ENCODE measurements at places on chromosomes 1 and 21. TPM values are rescaled to one million over a fixed set of nuclear protein-coding genes. Genes with fewer than 3 reads are reported as not detected.
A peak's percentile ranks its signal among the peaks of the same experiment; 100 is the strongest.

Gene SYNC
- total RNA-seq: 141 TPM

- DNase-seq: peak; percentile 82
Observed at GRCh38 chr21:45011911-45012661, 62.3 kb upstream of the ADARB1 start.

DNA sequence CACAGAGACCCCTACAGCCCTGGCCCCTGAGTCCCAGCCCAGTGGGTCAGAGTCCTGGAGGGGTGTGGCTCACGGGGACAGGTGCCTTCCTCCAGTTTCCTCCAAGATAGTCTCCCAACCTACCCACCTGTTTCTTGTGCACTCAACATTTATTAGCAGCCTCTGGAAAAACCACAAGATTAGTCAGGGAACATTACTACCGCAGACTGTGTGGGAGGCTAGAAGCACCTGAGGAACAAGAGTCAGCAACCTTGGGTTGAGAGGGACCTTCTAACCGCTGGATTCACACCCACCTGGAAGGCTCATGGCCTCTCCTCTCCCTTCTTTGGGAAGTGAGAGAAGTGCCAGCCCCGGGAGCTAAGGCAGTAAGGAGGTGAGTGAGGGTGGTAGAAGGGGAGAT, 22.5 kb upstream of the IKBKE start:
- DNase-seq: no peak

GRCh38 chr1:212295579-212295978, 10.4 kb downstream of the PPP2R5A start:
- no peak for DNase-seq

DNA sequence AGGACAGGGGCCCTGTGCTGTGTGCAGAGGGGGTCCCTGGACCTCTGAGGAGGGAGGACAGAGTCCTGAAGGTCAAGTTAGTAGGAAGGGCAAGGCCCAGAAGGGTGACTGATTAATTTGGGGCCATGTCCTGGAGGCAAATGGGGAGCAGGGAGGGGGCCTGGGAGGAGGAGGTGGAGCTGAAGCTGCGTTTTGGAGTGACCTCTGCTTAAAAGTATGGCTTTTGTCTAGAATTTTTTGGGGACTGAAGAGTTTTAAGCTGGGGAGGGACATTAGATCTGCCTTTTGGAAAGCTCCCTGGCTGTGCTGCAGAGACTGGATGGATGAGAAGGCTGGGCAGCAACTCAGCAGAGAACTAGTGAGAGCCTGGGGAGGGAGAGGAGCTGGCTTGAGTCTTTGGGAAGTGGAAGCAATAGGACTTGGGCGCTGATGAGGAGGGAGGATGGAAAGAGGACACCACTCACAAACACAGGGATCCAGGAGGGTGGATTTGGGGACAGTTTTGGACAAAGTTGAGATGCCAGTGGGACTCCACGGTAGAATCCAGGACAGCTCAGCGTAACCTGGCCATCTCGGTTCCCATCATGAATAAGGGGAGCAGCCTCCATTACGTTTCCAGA, 52.9 kb downstream of the ACBD3 start:
- DNase-seq: no peak

GRCh38 chr1:115091572-115091971, 2.3 kb upstream of the TSPAN2 start:
- no peak for DNase-seq

Gene PRRC2C
- 79.3 TPM for total RNA-seq

Gene LAMB3
- 5.9 TPM for total RNA-seq

Gene SPRR3
- total RNA-seq: not detected

Gene IFFO2
- total RNA-seq: 3.3 TPM

DNA sequence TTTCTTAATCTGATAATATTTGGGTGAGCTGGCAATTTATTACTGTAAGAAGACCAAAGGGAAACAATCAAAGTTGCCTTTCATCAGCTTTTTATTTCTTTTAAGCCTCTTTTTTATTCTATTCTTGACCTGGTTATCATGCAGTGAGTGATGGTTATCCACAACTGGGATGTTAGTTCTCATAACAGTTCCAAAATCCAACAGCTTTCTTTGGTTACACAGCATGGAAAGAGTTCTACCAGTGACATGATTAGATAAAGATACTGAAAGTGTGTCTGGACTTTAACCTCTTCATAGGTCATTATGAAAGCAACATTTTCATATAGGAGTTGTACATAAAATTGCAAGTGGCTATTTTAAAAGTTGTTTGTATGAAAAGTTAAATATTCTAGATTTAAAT, 163.0 kb downstream of the SYT2 start:
- no peak for DNase-seq

Gene NLRP3
- under 0.01 TPM for total RNA-seq

- no peak for DNase-seq
Observed at GRCh38 chr1:172393354-172393753, 27.1 kb upstream of the C1orf105 start.

GRCh38 chr1:157287462-157287861, 149.3 kb upstream of the ETV3 start:
- DNase-seq: no peak

DNA sequence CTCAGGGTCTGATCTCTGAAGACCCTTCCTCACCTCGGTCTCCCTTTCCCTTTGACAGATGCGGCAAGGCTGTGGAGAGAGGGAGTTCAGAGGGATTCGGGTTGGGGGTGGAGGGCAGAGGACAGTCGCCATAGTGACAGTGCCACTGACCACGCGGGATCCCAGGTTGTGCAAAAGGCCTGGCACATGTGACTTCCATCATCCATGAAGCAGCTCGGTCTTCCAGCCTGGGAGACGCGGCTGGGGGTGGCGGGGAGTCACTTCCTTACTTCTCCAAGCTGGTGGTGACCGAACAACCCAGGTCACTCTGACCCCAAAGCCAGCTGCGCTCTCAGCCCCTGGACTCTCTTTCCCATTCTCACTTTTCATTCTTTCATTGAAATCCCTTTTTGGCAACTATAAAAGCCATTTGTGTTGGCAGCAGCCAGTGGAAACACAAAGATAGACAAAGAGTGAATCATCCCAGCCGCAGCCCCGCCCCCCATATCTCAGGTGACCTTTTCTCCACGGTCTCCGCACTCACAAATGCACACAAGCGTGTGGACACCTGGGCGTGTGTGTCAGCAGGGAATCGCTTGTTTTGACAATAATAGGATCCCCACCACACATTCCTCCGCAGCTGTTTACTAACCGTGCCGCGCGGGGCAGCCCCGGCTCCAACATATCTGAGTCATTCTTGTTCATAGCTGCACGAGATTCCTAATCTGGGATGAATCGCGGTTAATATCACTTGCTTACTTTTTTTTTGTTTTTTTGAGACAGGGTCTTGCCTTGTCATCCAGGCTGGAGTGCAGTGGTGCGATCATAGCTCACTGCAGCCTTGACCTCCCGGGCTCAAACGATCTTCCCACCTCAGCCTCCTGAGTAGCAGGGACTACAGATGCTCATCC, 68.3 kb downstream of the DHRS3 start:
- peak; percentile 89 for DNase-seq

DNA sequence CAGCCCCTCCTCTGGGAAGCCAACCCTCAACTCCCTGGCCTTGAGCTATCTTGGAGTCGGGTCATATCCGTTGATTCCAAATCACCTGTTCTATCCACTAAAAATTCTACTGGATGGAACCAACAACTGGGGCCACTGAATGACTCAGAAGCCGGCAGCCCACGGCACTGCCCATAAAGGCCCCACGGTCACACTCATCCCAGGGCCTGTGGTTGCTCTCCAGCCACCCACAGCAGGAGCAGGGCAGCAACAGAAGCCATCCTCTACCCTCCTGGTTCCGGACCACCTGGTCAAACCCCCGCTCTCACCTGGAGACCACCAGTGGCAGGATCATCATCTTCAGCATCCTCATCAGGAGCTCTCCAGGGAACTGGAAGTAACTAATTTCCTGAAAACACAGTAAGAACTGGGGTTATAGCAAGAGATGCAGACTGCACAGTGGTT, 8.4 kb downstream of the SLC1A7 start:
- DNase-seq: no peak

All from fibroblast of the aortic adventitia (primary cell).